Stimulated activated CD4-positive, alpha-beta T cell treated with anti-CD3 and anti-CD28 coated beads, Interleukin-1b, Interleukin-23, amount 100 ng/mL, for 1 hour (primary cell): ENCODE measurements at places on chromosomes 11 and 22.

GRCh38 chr11:128505449-128506065 is 81.8 kb downstream of the ETS1 start:
- DNase-seq = no peak

GRCh38 chr11:44303401-44303938 is 6.5 kb downstream of the ALX4 start:
- no peak for DNase-seq

GRCh38 chr22:47199261-47199978 is 437.0 kb downstream of the TBC1D22A start:
- no peak for DNase-seq

- DNase-seq = no peak
Observed at GRCh38 chr11:99244613-99245012, 223.9 kb downstream of the CNTN5 start.

DNA sequence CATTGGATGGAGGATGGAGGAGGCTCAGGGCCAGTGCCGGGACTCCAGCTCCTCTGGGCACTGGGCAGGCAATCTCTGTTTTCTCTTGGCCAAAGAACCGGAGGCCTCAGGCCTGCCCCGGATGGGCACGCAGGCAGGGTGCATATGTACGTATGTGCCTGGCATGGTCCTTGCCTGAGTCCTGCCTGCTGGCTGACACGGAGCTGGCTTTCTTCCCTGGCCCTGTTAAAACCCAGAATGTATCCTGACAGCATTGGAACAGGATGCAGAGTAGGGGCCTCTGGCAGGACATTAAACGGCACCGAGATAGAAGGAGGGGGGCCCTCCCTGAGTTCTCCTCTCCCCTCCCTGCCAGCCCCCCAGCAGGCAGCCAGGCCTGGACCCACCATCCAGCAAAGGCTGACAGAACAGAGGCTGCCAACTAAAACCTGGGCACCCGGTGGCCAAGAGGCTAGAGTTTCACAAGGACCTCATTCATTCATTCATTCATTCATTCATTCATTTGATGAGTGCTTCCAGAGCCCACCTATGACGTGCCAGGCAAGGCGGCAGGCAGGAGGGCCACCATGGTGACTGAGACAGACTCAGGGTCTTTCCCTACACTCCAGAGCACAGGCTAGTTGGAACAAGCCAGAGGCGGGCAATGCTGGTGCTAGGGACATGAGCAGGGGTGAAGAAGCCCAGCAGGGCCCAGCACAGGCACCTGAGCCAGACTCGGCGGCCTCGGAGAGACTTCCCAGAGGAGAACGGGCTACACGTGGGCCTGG is 28.8 kb downstream of the FLRT1 start:
- DNase-seq = no peak

DNA sequence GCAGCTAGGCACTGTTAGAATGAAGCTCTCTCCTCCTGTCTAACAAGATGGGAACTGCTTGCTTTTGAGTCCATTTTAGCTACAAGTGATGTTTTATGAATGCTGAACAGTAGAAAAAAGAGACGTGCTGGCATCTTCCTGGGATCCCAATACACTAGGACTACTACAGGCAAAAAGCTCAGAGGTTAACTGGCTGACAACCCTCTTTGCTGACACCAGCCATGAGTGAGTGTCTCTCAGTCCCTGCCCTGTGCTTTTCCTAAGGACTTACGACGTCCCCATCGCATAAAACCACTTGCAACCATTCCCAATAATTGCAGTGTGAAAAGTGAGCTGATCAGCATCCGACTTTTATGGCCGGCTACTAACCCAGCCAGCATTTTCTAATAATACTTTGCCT is 213.5 kb downstream of the NTM start:
- DNase-seq = no peak

DNA sequence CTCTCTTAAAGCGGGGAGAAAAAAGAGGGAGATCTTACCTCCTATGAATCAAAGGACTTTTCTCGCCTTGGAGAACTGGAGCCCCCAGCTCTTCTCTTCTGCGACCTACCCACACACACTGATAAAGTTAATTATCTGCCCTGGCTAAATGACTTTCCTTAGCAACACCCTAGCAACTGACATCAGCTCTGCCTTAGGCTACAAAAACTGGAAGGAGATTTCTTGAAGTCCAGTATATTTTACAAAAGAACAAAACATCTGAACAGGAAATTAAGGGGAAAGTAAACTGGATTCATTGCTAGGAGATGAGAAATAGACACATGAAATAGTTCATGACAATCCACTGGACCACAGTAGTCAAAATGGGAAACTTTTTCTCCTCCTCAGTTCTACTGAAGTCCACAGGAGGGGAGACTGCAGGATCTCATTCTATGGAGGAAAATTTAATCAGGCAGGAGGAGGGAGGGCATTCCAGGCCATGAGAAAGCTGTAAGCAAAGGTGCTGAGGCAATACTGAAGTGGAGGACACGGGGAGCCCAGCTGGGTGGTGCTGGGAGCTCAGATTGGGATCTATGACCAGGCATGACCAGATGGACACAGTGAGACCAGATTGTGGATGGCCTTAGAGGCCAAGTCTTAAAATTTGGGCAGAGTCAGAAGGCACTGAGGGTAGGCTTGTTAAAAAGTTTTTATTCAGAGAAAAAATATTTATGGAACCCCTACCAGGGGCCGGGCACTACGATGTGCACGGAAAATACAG is 3.7 kb upstream of the SPON1 start:
- DNase-seq = no peak

GRCh38 chr22:46815132-46815531 is 52.7 kb downstream of the TBC1D22A start:
- DNase-seq = no peak

DNA sequence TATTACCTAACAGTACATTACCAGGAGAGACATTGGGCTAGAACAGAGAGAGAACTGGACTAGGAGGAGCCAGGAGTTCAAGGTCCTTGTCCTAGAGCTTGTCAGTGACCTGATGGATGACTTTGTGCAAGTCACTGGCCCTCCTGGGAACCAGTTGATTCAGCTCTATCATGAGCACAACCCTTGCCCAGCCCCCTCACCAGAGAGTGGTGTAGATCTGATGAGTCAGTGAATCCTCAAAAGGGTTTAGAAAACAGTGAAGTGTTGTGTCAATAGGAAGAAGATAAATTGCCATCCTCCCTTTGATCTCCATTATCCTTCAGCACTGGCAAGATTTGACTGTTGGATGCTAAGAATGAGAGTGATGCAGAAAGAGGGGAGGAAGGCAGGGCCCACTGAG is 24.3 kb downstream of the NEU3 start:
- DNase-seq = no peak

DNA sequence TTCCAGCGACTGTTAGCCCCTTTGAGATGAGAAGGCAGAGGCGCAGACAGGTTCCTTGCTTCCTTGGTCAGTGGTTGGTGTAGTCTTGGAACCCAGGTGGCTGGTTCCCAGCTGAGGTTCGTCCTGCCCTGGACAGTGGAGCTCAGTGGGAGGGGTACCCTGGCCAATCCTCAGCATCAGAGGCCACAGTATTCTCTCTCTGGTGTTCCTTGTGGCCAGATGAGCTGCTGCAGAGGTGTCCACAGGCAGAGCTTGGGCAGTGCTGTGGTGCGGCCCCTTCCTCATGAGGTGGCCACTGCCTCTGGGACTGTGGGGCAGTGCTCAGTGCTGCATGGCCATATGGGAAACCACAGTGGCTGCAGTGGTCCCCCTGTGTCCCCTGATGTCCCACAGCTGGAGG is 61.8 kb downstream of the CTTN start:
- DNase-seq = no peak

DNA sequence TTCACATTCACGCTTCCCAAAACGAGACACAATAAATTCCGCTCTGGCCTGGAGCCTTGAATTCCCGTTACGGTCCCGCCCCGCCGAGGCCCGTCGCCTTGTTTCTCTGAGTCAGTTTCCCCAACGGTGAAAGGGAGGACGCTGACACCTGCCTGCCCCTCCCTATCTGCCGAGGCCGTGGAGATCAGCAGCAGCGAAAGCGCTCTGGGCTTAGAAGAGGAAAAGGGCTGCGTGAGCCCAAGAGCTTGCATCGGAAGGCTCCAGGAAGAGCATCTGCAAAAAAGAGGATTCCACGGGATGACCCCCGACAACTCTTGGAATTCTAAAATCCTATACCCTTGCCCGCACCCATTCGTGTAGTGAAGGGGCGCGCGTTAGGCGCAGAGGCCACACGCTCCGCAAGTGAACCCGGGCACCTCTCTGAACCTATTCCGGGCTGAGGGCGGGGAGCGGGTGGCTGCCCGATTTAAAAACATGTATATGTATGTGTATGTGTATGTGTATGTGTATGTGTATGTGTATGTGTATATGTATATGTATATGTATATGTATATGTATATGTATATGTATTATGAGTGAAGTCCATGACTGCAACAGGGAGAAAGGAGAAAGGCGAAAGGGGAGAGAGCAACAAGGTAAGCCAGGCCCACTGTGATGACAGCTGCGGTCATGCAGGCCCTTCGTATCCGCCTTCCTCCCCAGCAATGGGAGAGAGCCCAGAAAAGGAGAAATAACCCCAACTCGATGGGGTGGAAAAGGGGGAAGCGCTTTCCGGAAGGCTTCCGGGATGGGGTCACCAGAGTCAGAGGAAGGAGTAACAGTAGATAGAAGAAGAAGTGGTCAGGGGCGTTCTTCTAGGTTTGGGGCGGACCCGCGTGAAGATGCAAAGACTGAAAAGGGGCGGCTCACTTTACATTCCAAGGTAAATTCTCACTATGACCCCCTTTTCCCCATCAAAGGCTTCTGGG is 948 bp upstream of the MRTFA start:
- DNase-seq = peak; percentile 10

DNA sequence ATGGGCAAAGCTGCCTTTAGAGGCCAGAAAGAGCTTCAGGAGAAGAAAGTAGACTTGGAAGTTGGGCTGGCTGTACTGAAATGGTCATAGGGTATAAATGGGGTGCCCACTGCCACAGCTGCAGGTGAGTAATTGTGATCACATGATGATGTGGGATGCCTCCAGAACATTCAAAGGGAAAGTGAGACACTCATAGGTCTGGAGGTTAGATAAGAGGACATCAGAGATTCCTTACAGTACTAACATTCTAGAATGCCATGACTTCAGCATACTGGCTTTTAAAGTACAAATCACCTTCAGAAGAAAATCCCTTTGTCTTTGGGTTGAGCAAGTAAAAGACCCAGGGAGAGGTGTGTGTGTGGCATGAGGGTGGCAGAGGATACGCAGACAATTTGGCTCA is 419.2 kb downstream of the TENM4 start:
- no peak for DNase-seq

GRCh38 chr11:13210424-13210823 is 67.2 kb upstream of the BMAL1 start:
- no peak for DNase-seq

DNA sequence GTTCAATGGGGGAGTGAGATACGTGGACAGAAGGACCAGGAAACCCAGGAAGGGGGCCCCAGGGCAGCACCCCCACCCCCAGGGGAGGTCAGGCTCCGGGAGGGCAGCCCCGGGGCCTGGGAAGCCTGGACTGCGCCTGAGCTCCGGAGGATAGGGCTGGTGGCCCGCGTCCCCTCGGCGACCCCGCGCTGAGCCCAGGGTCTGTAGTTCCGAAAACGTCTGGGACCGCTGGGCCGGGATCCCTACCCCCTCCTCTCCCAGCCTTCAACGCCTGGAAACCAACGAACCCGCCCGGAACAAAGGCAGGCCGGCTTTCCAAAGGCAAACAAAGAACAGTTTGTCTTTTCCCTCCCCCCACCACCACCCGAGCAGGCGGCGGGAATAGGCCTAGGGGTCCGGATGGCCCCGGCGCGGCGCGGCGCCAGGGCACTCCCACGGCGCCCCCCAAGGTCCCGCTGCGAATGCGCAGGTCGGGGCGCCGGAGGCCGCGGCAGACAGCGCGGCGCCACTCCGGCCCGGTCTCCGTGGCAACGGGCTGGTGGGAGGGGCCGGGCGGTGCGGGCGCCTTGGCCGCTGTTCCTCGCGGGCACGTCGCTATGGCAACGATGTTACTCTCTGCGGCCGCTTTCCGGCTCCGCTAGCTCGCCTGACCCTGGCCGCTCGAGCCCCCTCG is 58.5 kb downstream of the IGLL1 start:
- peak; percentile 28 for DNase-seq

DNA sequence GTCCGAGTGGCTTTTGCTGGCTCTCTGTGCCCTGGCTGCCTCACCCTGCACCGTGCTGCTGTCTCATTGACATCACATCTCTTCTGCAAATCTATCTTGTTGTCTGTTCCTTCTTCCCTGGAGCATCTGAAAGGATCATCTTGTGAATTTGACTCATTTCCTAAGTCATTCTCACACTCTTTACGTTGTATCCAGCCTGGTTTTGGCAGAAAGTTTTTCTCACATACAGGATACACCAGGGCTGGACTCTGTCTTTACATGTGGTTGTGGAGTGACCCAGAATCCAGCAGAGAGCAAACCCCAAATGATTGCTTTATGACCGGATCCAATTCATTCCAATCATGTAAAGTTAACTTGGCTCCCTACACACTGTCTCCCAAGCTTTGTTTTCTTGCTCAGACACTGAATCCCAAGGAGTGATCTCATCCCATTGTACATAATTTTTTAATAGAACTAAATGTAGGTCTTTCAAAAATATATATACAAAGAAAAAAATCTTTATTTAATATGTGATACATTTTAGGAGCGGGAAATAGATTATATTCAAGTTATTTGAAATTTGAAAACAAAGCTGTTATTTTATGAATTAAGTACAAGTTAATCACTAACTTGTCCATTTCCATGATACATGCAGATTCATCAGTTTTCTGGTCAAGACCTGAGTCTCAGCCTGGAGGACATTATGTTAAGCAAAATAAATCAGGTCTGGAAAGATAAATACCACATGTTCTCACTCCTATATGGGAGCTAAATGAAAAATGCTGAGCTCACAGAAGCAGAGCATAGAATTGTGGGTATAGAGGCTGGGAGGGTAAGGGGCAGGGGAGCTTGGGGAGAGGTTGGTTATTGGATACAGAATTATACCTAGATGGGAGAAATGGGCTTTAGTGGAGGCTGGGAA is 2.9 kb upstream of the RFPL1 start:
- no peak for DNase-seq

DNA sequence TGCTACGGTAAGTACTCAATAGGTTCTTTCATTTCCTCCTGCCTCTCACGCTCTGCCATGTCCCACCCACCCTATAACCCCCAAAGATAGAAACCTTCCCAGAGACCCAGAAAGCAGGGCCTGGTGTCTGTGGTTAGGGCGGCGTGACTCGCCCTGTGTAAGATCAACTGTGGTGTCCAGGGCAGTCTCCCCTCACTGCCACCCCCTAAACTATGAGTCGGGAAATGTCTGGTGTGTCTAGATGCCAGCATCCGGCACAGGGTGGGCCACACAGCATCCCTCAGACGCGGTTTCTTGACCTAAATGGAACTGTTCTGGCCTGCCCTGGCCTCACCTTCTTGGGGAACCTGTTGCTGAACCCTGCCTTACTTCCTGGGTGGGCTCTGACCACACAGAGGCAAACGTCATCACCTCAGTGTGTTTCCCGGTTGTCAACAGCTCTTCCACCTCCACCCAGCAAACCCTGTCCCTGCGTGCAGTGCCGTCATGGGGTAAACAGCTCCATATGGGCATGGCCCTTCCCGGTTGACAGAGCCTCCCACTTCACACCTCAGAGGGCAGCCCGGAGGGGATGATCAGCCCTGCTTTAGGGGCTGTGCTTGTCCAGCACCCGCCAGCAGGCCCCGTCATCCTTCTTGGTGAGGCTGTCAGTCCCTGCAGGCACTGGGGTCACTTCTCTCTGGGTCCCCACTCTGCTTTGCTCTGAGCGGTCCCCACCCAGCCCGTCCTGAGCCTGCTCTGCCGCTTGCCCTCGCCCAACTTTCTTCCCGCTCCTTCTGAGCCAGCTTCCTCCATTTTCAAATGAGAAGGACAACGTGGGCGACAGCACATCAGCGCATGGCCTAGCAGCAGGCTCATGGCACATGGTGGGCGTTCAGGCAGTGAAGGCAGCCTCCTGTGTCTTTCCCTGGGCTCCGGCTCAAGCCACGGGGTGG is 6.0 kb downstream of the WNT11 start:
- no peak for DNase-seq
